AG04450 (cell line): ENCODE measurements at places on chromosomes 1 and 21. TPM values are rescaled to one million over a fixed set of nuclear protein-coding genes. Genes with fewer than 3 reads are reported as not detected.

CRP gene
- polyA plus RNA-seq: not detected in 2 replicates

MTR gene
- 11.0 and 13.0 TPM in 2 replicates for polyA plus RNA-seq

CFHR5 gene
- not detected in 2 replicates for polyA plus RNA-seq

RNU1-2 gene
- polyA plus RNA-seq: under 0.01 TPM in 1 of 2 replicates, not detected in the other

- no peak for DNase-seq
Observed at GRCh38 chr1:202192770-202193613, 607 bp upstream of the LGR6 start.

- DNase-seq: no peak
Observed at GRCh38 chr1:3126756-3127678, 58.0 kb downstream of the PRDM16 start.

- DNase-seq: no peak
Observed at GRCh38 chr21:34553151-34553952, 41.3 kb upstream of the KCNE1 start.

- DNase-seq: no peak
Observed at GRCh38 chr1:84425150-84425896, 27.0 kb downstream of the DNASE2B start.

- no peak for DNase-seq
Observed at GRCh38 chr21:38780879-38781278, 24.9 kb upstream of the ETS2 start.

GRCh38 chr1:1862905-1863547 lies 27.9 kb downstream of the GNB1 start:
- DNase-seq: no peak

- no peak for DNase-seq
Observed at GRCh38 chr1:34750610-34751009, 4.2 kb upstream of the GJB5 start.

- DNase-seq: no peak
Observed at GRCh38 chr1:223224465-223224864, 81.4 kb upstream of the TLR5 start.

DNA sequence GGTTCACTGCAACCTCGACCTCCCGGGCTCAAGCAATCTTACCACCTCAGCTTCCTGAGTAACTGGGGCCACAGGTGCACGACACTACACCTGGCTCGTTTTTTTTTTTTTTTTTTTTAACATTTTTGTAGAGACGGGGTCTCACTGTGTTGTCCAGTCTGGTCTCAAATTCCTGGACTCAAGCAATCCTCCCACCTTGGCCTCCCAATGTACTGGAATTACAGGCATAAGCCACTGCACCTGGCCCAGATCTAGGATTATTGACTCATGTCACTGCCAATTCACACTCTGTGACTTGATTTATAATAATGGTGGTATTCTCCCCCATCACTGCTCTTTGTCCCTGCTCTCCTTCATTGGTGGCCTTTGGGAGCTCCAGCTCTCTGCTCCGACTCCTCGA lies 145.1 kb downstream of the PTPRU start:
- no peak for DNase-seq
